ENCODE measurements at places on chromosomes 3 and 15.

DNA sequence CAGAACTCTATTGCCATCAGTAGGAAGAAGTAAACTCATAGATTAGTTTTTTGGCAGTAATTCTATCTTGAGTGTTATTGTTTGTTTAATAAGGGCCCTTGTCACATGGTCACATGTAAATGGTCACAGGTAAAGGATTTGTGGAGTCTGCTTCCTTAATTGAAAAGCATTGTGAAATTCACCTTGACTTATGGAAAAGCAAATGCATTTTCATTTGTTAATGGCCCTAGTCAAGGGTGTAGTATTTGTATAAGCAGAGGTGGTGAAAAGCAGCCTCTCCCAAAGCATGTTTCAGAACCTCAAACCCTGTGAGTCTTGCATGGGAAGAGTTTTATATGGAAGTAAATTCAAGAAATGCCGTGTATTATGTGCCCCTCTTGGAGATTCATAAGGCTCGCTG, 197.5 kb upstream of the NR2E3 start:
- DNase-seq: no peak

DNA sequence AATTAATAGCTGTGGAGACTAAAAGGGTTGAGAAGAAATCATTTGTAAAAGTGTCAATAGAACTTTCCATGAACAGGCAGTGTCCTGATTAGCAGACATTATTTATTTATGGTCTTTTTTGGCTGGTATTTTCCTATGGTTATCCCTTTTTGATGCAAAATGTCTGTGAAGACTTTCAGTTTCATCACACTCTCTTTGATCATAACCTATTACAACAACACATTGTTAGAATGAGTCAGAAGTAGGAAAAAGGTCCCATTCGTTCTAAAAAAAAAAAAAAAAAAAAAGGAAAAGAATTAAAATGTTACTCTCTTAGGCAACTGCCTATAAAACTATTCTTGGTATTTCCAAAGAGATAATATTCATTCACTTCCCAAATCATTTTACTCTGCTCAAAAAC, 62.1 kb downstream of the SLC49A4 start:
- DNase-seq: no peak

- DNase-seq: no peak
Measured at GRCh38 chr3:127136706-127137105, 56.2 kb upstream of the PRR23E start.

DNA sequence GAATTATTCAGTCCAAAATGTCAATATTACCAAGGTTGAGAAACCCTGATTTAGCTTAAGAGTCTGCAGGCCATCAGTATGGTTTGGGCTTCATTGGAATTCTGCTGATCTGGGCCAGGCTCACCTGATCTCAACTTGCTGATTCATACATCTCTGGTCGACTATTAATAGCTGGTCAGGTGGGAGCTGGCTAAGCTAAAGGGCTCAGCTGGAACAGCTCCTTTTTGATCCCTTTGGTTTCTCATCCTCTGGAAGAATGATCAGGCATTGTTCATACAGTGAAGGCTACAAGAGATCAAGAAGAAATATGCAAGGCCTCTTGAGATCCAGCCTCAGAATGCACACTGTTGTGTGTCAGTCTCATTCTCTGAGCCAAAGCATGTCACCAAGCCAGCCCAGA, 123.3 kb upstream of the MME start:
- no peak for DNase-seq

- no peak for DNase-seq
Measured at GRCh38 chr3:193030276-193030675, 112.6 kb upstream of the MB21D2 start.

DNA sequence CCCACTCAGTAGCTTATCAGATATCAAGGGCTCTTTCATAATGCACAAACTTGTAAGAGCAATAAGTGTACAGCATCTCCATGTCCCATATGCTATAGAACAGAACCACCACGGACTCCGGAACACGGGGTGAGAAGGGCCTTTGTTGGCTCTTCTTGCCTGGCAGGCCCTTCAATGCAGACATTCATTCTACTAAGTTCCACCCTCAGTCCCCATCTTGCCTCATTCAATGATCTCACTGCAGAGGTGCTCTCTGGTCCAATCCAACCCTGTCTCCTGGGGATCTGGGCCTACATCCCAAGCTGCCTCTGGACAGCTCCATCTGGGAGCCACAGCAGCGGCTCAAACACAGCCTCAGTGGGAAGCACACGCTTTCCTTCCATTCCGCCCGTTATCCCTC, 16.8 kb downstream of the HACD2 start:
- DNase-seq: no peak

GRCh38 chr3:13012221-13012691, 61.0 kb downstream of the IQSEC1 start:
- peak; percentile 71 for DNase-seq

GRCh38 chr3:169227911-169228310, 435.6 kb downstream of the MECOM start:
- DNase-seq: no peak

DNA sequence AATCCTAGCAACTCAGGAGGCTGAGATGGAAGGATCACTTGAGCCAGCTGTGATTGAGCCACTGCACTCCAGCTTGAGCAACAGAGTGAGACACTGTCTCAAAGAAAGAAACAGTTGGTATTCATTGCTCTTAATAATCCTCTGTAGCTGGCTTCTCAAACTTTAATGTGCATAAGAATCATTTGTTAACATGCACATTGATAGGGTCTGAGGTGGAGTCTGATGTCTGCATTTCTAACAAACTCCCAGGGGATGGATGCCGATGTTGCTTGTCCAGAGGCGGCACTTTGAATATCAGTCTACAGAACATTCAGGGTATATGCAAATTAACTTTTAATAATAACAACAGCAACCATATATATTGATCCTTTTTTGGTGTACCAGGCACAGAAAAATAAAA, 39.9 kb downstream of the NKIRAS1 start:
- DNase-seq: no peak

- peak; percentile 30 for DNase-seq
Measured at GRCh38 chr15:45583731-45584639, 3.2 kb upstream of the BLOC1S6 start.

DNA sequence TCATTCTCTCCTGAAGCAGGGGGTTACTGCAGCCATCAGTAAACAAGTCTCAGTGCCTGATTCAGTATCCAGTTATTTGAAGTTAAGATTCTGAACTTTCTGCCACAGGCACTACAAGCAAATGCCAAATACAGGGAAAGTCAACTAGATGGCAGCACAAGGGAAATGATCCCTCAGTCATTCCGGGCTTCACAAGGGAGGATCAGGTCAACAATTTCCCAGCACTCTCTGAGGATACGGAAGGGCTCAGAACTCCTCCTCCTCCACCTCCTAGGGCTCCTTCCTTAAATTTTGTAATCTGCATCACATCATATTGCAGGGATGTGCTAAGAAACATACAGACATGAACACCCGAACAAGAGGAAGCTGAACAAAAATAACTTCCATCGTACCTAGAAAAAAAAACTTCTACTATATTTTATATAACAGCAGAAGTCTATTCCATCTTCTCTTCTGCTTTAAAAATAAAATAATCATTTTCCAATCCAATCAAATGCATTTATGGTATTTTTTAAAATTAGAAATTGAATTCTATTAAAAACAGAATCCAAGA, 187.1 kb downstream of the FMN1 start:
- no peak for DNase-seq

GRCh38 chr3:42216302-42216701, 49.7 kb downstream of the CCK start:
- DNase-seq: peak; percentile 27

GRCh38 chr3:176595307-176595706, 602.0 kb downstream of the TBL1XR1 start:
- no peak for DNase-seq

GRCh38 chr15:89551550-89551949, 23.7 kb upstream of the TICRR start:
- DNase-seq: no peak

DNA sequence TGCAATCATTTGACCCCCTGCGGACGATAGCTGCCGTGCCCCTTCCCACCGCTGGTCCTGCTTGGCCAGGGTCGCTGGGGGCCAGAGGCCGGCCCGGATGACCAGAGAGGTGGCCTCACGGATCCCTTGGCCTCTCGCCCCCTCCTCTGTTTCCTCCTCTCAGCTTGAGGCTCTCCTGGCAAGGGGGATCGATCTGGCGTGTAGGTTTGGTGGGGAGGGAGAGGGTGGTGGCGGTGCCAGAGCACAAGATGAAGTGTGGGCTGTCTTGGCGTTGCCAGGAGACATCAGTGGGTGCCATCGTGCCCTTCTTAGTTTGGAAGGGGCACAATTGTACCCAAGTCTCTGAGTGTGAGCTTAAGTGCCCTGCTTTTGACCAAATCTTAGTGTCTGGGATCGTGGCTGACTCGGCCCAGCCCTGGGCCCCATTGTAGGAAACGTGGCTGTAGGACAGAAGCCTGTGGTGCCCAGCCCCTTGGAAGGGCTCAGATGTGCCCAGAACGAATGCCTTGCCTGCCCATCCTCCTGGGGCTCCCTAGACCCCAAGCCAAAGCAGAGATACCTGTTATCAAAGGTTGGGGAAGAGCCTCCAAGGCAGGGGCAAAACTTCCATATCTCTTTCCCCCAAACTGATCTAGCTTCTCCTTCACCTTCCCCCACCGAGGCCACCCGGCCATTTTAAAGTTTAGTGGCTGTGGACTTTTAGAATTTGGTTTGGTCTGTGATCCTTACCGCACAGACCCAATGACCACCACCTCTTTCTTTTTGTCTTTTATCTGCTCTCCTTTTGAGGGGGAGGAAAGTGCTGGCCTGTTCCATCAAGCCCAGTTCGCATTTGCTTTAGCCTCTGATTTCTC, 14.4 kb downstream of the NR2F2 start:
- no peak for DNase-seq

DNA sequence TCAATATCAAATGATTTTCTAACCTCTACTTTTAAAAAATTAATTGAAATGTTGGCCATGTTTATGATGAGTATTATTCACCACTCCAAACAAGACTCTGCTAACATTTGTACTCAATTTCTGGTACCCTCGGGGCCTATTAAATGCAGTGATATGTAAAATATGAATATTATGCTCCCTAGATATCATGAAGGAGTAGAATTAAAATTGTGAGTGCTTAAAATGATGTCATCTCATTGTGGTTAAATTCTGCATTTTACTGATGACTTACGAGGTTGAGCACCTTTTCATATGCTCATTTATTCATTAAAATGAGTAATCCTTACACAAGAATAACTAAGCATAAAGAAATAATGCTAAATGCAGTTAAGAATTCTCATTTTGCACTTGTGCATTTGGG, 159.9 kb downstream of the OCA2 start:
- DNase-seq: no peak

- peak; percentile 27 for DNase-seq
Measured at GRCh38 chr15:85073556-85074194, 92.0 kb downstream of the PDE8A start.

DNA sequence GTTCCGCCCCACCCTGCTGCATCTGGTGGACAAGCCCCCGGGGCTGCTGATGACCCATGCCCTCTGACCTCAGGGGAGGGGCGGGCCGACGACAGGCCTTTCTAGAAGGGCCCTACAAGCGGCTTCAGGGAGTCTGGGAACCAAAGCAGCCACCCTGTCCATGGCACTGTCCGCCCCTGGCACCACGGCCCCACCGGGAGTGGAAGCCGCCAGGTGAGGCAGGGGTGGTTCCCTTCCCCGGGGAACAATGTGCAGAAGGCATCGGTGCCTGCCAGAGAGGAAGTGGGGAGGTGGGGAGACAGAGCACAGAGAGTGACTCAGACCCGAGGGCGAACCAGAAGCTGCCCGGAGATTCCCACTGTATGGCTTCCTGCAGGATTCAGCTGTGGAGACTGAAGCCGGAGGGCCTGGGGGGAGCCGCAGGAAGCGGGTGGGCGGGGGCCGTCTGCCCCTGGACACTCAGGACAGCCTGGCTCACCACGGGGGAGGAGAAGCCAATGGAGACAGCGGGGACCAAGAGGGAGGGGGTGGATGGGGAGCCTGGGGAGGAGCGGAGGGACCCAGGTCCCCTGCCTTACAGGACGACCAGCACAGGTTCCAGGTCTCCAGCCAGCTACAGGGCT, 134.0 kb downstream of the TPRA1 start:
- DNase-seq: no peak

GRCh38 chr3:129429080-129429451, 630 bp upstream of the EFCAB12 start:
- no peak for DNase-seq

DNA sequence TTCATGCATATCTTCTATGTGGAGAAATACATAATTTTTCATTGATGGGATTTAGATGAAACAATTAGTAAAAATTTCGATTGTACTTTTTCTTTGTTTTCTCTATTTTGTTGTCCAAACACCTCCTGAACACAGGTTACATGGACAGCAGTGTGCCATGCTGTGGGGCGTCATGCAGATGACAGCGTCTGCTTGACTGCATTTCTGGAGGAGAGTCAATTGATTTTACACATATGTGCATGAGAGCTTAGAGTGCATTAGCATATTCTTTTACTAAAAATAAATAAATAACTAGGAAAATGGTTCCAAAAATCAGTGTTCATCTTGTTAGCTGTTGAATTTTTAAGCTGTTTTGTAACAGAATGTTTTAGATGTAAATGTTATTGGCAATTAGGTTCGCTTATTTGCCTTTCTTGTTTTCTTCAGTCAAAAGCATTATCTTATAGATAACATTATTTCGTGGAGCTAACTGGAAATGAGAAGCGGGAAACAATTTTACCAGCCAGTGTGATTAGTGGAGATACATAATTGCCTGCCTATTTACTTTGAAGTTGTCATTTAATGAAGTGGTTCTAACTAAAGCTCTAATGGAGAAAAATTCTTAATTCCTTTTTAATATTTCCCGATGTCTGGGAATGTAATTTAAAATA, 82.7 kb upstream of the VGLL3 start:
- DNase-seq: no peak

- peak; percentile 88 for DNase-seq
Measured at GRCh38 chr3:52685285-52685708, 416 bp downstream of the PBRM1 start.

DNA sequence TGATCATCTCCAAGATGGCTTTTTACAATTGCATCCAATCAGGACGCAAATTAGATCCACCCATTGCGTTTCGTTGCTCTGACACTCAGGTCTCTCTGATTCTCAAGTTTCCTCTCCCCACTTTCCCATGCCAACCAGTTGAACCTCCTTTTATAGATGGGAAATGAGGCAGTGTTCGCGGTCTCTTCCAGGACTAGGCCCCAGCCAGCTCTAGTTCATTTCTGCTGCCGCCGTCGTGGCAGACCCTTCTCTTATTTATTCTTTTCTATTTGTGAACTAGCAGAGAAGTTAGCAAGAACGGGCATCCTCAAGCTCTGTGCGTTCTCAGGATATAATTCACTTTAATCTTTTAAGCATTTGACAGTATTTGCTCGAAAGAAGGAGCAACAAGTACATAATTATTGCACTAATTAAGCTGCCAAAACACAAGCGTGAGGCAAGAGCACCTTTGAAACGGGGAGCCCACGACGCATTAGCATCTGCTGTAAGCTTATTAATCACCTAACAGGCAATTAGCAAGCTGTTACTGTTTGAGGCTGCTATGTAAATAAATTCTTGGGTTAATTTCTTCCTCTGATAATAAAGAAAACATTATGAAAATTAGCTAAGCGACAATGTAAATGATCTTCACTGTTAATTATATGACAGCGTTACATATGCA, 246.4 kb upstream of the TLE3 start:
- no peak for DNase-seq

GRCh38 chr3:184337399-184337714, at the start of gene FAM131A:
Gene FAM131A (plus strand): TSS chr3:184337600. CDS start chr3:184337631, 31 bp downstream.
- no peak for DNase-seq

GRCh38 chr15:79179108-79179561, 88.6 kb upstream of the RASGRF1 start:
- DNase-seq: no peak

GRCh38 chr3:195754141-195754540, 33.4 kb downstream of the MUC20 start:
- DNase-seq: no peak
